ENCODE measurements at places on chromosomes 3 and 15.

DNA sequence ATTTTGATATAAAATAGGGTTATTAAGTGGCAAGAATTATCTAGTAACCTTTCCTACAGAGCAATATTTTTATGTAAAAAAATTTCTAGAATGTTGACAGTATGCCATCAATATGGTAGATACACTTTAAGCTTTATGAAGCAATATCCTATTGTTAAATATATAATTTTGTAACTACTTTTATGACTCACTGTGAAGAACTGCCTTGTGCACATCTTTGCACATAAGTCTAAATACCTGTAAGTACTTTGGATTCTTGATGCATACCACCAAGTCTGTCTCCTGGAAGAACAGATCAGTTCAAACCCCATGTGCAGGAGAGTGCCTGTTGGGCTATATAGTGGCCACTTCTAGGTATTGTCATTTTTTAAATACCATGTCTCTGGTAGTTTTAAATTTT lies 205.7 kb upstream of the EIF1B start:
- no peak for DNase-seq

GRCh38 chr3:104066658-104067057 lies 1300.1 kb upstream of the ALCAM start:
- no peak for DNase-seq

GRCh38 chr15:39846108-39846507 lies 63.5 kb upstream of the FSIP1 start:
- no peak for DNase-seq

- no peak for DNase-seq
Observed at GRCh38 chr15:48675436-48675835, 29.9 kb upstream of the FBN1 start.

DNA sequence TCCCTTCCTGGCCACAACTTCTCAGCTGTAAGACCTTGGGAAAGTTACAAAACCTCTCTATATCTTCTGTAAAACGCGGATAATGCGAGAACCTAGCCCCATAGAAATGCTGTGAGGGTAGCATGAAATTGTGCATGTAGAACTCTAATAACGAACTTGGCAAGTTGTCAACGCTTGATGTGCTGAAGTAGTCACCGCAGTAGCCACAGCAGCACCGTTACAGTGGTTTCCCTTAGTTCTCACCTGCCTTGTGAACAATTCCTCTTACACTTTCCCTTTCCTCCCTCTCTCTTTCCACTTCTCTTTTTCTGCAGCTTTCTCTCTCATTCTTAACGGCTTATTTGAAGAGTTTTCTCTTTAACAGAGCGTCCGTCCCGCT lies 447 bp upstream of the SHQ1 start:
- DNase-seq = no peak
